GM12878 (cell line): ENCODE measurements at places on chromosomes 1 and 21.
A peak's percentile ranks its signal among the peaks of the same experiment; 100 is the strongest.

DNA sequence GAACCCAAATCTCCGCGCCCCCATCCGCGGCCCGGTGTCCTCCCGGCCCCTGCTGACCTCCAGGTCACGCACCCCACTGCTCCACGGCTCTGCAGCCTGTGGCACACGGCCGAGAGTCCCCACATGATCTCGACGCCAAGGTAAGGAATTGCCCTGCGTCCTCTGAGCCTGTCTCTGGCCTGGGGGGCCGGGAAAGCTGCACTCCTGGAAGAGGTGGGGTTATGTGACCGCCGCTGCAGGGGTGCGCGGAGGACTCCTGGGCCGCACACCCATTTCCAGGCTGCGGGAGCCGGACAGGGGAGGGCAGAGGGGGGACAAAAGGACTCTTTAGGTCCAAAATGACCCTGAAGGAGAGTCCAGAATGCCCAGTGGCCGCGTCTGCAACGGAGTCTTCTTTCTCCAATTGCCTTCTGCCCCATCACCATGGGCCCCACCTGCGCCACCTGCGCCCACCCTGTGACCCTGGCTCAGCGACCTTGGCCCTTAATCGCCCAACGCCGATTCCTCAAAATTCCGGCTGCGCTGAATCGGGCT lies 997 bp upstream of the SIM2 start:
- DNase-seq = no peak
- peaks cover 33% of the 10 kb centered on the region for H3K27me3 ChIP-seq
- no peaks in the 10 kb centered on the region for H3K4me1 ChIP-seq

GRCh38 chr1:154747740-154748404 lies 122.2 kb downstream of the KCNN3 start:
- peaks cover 6% of the 10 kb centered on the region for H3K36me3 ChIP-seq
- no peaks in the 10 kb centered on the region for H3K27me3 ChIP-seq
- H3K4me3 ChIP-seq = peak overlapping the region; percentile 34; the same call in 1 of the 2 replicates
- peaks cover 48% of the 10 kb centered on the region for H3K4me1 ChIP-seq
- peak; percentile 66 for DNase-seq
- peak overlapping the region; percentile 67 for H3K27ac ChIP-seq

DNA sequence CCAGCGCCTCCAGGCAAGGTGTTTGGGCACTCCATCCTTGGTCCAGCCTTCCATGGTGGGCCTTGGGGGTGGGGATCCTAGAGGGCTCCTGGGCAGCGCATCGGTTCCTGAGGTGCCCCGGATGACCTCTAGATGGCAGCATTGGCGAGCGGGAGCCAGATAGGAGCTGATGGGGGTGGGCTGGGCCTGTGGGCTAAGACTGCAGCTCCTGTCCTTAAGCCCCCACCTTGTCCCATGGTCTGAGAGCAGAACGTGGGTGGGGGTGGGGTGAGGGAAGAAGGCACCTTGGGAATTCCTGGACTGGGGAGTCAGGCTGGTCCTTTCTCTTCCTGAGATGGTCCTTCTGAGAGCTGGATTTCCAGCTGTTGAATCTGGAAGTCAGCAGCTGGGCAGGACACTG lies 93.4 kb upstream of the CSF3R start:
- H3K4me3 ChIP-seq = no peak overlapping the region
- H3K4me1 ChIP-seq = no peaks in the 10 kb centered on the region
- no peak for DNase-seq
- peaks cover 4% of the 10 kb centered on the region; the same call in 1 of the 2 replicates for H3K27me3 ChIP-seq

GRCh38 chr1:70685300-70686286 lies 274.5 kb downstream of the CTH start:
- no peak overlapping the region for H3K4me3 ChIP-seq
- H3K27ac ChIP-seq = no peak overlapping the region
- H3K4me1 ChIP-seq = no peaks in the 10 kb centered on the region
- DNase-seq = peak; percentile 13
